ENCODE measurements at places on chromosomes 4 and X.

DNA sequence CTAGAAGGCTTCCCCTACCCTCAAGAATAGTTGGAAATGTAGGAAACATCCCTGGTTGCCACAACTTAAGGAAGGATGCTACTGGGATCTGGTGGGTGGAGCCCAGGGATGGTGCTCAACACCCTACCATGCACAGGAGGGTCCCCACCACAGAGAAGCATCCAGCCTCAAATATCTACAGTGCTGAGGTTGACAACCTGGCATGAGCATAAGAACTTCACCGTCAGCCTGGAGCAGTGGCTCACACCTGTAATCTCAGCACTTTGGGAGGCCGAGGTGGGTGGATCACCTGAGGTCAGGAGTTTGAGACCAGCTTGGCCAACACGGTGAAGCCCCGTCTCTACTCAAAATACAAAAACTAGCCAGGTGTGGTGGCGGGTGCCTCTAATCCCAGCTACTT lies 24.0 kb upstream of the ASMTL start:
- DNase-seq = no peak

DNA sequence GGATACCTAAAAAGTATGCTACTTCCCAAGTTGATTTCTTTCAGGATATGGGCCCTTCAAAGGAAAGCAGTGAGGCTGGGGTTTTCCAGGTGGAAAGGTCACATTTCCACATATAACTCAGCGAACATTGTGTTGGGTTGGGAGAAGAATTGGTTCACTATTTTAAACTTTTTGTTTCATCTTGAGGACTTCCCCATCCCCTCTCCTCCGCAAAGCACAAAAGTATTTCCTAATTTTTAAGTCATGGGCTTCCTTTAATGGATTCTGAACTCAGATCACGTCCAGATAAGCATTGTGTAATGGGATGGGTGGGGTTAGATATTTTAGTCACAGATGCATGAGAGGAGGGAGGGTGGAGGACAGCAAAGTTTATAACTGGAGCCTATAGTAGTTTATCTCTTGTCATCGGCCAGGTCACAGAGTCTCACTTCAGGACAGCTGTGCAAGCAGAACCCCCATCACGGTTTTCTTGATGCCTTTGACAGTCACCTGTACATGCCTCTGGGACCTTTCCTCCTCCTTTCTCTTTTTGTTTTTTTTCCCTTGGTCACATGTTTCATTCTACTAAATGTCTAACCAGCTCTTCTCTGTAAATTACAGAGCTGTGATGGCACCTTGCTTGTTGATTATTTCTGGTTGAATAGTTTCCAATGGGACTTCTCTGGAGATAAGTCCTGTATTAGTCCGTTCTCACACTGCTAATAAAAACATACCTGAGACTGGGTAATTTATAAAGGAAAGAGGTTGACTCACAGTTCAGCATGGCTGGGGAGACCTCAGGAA lies 115.4 kb downstream of the PTTG2 start:
- DNase-seq = no peak

DNA sequence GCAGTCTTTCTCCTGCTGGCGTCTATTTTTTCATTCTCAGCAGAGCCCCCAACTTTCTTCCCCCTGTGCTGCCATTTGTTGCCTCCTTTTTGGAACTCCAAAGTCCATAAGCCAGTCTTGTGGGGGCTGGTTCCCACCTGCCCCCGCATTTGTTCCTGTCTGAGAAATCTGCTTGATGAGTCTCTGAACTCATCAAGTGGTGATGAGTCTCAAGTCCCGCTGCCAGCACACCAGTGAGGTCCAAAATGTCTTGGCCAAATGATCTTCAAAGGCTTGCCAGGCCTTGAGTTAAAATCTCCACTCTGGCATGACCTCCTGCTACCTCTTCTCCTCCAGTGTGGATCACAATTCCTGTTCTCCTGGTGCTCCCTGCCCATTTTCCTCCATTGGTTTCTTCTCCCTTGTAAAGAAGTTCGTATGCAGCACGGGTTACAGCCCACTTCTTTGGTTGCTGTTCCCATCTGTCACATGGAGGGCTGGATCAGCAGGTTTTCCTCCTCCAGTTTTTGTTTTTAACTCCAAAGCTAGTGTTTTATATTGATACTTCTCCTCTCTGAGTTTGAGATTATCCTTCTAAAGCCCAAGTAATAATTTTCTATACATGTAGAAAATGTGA lies 72.7 kb upstream of the LIMCH1 start:
- DNase-seq = no peak

DNA sequence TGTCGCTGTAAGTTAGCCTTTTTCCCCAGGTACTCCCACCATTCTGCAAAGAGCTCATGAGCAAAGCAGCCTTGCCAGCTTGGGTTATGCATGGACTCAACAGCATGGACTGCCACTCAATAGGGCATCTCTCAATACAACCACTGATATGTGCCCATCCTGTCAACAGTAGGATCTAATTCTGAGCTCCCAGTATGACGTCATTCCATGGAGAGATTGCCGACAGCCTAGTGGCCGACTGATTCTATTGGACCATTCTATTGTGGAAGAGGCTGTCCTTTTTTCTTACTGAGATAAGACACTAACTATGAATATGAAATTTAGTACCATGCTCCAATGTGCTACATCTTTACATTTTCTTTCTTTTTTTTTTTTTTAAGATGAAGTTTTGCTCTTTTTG lies 2389.0 kb upstream of the AGA start:
- DNase-seq = no peak

DNA sequence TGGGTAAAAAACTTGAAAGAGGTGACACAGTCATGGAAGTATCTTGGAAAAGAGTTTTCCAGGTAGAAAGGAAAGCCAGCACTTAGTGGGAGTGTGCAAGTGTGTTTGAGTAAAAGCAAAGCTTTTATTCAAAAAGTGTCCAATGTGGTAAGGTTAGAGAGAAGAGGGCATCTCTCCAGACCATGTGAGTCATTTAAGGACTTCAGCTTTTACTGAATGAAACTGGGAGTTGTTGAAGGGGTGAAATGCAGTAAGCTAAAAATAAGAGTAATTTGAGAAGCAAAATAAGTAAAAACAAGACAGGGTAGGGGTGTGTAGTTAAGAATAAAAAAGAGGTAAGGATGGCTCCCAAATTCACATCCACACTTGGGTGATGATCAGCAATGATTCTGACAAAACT lies 238.9 kb downstream of the SLC7A11 start:
- DNase-seq = no peak

DNA sequence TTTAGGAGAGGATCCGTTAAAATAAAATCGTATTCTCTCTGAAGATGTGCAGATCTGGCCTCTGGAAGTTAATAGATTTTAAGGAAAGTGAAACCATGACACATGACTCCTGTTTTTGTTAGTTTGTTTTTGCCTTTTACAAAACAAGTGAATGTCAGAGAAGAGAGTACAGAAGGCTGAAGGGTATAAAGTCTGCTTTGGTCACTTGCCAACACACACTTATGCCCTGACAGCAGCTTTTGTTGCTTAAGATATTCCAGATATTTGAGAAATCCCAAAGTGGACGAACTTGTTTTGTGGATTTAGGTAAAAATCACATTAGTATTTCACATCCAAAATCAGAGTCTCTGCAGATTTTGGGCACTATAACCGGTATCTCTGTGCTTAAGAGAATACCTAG lies 192.4 kb upstream of the RASGEF1B start:
- no peak for DNase-seq

All from central memory CD4-positive, alpha-beta T cell (primary cell).